ENCODE measurements at places on chromosomes 3 and 15.
A peak's percentile ranks its signal among the peaks of the same experiment; 100 is the strongest.

GRCh38 chr3:171459137-171459941, 866 bp downstream of the TNIK start:
- DNase-seq = peak; percentile 24

DNA sequence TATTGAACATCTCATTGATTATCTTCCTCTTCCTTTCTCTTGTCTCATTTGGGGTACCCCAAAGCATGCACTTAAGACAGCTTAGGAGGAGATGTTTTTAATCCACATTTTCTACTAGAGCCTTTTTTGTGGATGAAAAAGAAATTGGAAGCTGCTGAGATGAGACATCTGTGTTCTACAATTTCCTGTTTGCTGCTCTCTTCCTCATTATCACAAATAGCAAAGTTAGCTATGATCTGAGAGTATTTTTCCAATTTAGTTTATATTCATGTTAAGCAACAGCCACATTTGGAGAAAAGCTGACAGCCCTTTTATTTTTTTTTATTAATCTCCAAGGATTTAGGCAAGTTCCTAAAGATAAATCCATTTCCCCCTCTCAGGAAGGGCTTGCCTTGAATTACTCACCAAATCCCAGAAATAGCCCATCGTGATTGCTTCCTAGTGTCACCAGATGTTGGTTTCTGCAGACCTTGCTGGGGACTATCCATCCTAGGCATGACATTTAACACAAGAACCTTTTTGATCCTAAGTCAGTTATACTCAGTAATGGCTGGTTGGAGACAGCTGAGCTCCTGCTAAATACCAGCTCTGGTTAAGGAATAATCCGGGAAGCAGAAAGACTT, 70.8 kb upstream of the FILIP1L start:
- DNase-seq = no peak

DNA sequence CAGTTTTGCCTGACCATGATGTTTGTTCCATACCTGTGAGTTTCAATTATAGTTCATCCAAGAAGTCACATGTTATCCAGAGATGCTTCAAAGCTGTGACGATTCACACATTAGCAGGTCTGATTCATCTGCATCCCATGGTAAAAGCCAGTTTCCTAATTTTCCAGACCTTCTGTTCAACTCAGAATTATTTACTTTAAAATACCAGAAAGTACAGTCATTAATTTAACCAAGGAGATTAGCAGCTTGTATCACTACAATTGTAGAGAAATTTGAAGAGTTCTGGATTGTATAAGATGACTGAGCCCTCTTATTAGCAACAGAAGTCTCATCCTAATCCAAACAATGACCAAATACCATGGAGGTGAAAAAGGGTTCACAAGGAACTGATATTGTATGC, 76.1 kb upstream of the THBS1 start:
- no peak for DNase-seq

- DNase-seq = no peak
Observed at GRCh38 chr3:12489832-12490231, 5.6 kb downstream of the TSEN2 start.

- no peak for DNase-seq
Observed at GRCh38 chr15:85137489-85138168, 156.0 kb downstream of the PDE8A start.

- no peak for DNase-seq
Observed at GRCh38 chr15:47410247-47410646, 307.1 kb upstream of the SEMA6D start.

DNA sequence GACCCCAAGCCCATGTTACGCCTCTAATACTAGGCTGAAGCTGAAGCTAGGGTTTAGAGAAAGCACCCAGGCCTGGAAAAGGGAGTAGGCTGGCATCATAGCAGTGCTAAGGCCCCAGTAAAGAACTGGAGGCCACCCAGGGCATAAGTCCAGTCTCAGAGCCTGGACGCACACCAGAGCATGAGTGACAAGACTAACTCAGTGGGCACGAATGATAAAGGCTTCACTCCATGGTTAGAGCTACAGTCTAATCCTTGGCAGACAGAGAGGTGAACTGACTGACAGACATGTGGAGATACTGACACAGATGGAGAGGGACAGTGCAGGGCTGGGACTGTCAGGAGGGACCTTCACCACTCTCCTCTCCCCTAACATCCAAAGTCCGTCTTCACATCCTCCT, 139.8 kb downstream of the KCNMB2 start:
- no peak for DNase-seq

All from left renal pelvis (tissue), 4 donors.